ENCODE measurements at places on chromosomes 4 and X.
A peak's percentile ranks its signal among the peaks of the same experiment; 100 is the strongest.

DNA sequence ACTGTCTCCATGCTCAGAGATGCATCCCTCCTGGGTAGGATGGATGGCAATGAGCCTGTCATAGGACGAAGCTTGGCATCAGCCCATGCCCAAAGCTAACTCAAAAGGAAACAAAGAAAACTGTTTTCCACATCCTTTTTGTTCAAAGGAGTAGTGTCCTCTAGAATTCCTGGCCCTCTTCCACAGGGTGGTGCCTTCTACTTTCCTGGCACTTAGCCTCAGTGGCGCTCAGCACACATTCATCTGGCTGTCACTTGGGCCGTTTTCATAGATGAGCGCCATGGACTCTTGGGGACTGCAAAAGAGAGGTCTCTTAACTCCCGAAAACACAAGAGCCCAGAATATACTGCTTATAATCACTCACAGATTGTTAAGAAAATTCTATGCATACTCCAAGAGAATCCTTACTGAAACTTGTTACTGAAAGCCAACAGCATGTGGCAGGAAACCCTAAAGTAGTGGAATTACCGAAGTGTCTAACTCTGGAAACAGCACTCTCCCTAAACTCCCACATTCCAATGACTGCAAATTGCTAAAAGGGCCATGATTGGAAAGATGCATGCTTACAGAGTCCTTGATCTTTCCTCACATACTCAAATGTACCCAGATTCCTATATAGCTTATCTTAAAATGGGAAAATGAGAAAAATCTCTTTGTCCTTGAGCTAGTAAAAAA, 110.0 kb downstream of the HS6ST2 start:
- DNase-seq: peak; percentile 19

- no peak for DNase-seq
Measured at GRCh38 chr4:185142564-185142911, 528 bp upstream of the SLC25A4 start.

- DNase-seq: peak; percentile 35
Measured at GRCh38 chr4:147104768-147105167, 159.1 kb upstream of the TTC29 start.

DNA sequence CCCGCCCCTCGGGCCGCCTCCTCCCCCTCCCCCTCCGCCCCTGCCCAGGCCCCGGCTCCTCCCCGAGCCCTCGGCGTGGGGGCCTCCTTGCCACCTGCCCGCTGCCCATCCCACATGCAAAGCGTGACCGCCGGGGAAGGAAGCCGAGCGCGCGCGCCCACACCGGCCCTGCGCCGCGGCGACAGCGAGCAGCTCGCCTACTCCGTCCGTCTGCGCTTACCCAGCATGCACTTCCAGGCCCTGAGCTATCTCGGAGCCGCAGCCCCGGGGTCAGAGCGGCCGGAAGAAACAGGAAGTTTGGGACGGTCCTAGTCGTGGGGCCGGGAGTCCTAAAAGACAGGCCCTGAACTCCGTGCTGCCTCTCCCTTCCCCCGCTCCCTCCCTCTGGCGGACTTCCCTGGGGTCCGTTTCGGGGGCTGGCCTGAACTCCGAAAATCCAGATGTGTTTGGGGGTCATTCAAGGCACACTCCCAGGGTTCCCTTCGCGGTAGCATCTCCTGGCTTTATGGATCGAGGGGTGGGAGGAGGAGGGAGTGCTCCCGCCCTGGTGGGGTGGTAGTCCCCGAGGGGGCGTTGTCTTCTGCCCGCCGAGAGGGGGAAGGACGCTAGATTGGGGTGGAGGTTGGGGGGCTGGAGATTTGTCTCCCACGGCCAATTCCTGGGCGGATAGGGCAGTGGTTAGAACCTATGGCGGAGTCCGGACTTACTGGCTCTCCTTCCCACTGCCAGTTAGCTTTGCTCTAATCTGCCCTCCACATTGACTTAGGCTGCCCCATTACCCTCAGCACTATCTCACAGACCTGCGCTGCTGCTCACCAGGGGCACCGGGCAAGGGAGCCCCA, 25.0 kb upstream of the BCORL1 start:
- DNase-seq: peak; percentile 82

- DNase-seq: no peak
Measured at GRCh38 chr4:171583790-171584189, 229.4 kb upstream of the GALNTL6 start.

DNA sequence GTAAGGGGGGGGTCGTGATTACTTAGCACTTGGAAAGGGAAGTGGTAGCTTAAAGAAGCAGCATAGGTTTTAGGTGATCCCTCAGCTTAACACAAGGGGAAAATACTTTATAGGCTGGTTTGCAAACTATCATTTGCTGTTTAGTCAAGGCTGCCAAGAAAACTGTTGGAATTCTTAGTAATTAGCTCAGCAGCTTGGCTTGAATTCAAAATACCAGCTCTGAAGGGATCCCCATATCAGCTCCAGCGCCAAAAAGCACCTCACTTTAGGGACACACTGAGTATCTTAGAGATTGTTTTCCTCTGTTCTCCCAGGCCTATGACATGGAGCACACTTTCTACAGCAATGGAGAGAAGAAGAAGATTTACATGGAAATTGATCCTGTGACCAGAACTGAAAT, 8.8 kb downstream of the TNMD start:
- no peak for DNase-seq

DNA sequence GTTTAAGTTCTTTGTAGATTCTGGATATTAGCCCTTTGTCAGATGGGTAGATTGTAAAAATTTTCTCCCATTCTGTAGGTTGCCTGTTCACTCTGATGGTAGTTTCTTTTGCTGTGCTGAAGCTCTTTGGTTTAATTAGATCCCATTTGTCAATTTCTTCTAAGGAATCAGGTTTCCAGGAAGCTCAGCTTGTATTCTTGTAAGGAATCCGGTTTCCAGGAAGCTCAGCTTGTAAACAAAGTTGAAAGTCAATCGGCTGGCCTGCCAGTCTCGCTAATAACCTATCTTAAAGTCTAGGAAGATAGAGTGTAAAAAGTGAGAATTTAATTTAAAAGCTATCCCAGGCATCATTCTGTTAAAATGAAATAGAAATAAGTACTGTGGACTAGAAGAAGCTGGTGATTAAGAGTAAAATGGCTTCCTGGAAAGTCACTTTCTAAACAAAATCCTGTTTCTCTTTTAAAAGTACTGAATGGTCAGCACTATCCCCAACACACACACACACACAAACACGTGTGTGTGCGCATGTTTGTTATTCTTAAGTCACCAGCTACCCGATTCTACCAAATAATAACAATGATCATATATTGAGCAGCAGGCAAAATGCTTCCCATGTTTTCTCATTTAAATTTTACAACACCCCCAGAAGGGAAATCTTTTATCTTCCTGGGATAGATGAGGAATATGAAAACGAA, 171.7 kb downstream of the PAPSS1 start:
- no peak for DNase-seq

- no peak for DNase-seq
Measured at GRCh38 chr4:119233750-119234149, 21.2 kb downstream of the USP53 start.

GRCh38 chrX:100315566-100315965, 94.5 kb downstream of the PCDH19 start:
- DNase-seq: no peak

DNA sequence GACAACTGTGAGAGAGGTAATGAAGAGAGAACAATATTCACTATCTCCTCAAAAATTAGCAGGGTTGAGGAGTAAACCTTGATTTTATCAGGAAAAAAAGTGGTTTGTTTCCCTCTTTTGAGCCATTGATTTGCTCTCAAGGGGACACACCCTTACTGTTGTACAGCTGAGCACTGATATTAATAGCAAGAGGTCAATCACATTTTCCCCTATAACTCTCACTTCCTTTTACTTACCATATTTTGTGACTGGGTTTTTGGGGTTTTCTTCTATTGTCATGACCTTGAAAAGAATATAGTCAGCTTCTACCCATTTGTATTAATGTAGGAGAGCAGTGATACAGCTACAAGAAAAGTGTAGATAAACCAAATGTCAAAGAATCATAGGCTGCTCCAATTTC, 70.2 kb upstream of the LONRF3 start:
- DNase-seq: no peak

GRCh38 chr4:69224891-69225290, 10.3 kb upstream of the UGT2B11 start:
- no peak for DNase-seq

DNA sequence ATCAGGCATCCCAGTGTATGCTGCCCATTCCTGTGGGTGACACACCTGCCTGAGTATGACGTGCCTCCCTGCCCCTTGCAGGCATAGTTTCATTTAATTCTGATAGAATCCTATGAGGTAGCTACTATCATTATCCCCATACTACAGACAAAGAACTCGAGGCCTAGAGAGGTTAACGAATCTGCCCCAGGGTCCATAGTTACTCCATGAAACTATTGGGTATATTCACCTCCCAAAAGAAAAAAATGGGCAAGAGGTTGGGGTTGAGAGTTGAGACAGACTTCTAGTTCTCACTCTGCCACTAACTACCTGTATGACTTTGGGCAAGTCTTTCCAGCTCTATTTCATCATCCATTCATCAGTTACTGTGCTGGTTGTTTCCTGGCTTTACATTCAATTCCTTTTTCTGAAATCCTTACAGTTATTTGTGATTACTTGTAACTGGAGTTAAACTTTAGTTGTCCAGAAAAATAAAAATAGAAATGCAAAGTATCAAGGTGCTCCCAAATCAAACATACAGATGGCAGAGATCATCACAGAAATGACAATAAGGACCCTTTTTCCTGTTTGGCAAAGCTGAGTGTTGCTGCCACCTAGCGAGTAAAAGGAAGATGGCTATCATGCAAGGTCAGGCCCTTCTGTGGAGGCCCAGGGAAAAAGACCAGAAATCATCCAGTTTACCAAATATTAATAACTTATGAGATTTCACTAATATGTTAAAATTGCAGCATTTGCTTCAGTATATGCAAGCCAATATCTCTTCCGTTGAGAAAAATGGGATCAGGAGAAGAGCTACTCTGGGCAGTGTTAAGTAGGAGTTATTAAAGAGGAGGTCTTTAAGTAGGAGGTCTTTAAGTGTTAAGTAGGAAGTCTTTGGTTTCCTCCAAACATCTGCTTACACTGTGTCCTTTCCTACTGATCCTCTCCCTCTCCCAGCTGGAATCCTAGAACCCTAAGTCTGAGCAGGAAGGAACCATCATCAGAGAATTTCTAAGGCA, 17.1 kb upstream of the MAP7D3 start:
- no peak for DNase-seq

DNA sequence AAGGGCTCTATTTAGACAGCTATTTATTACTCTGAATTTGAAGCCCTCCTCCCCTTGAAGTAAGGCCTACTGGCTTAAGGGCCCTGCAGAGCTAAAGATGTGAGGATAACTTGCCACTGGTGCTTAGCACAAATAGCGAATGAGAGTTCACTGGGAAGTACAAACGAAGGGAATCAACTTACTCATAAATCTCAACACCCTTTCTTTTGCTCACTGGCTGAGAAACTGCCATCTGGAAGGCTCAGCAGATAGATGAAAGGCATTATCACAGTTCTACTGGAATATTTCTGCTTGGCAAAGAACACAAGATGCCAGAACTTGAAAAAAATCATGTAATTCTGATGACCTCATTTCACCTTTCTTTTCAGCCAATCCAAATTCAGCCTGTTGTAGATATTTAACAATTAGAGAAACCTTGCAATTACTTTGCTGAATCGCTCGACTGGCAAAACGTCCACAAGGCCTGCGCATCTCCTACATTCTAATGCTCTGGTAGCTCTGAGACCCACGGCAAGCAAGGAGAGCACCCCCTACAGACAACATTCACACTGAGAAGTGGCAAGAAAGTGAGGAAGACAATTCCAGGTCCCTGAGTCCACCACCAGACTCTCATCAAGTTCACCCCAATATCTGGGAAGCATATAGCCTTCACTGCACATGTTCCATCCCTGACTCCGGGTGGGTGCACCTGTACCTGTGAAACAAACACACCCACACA, 27.5 kb downstream of the TSPAN5 start:
- DNase-seq: no peak

DNA sequence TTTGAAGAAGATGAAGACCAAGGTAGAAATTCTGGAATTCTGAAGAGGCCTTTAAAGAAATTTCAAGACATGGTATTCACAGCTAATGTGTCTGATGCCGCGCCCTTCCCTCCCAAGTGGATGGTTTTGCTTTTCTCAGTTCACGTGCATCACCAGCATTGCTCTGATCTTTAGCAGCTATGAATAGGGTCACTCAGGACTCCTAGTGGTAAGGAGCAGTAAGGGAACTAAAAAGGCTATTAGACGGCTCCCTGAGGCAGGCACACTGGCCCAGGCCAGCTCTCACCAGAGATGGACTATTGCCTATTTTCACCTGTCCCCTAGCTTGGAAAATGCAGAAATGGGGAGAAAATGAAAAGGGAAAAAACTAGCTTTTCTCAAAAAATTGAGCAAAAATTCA, 447.5 kb upstream of the RASGEF1B start:
- DNase-seq: no peak

- no peak for DNase-seq
Measured at GRCh38 chrX:23012162-23012561, 12.4 kb downstream of the DDX53 start.

GRCh38 chr4:40173470-40173875, 23.4 kb upstream of the RHOH start:
- no peak for DNase-seq

- DNase-seq: no peak
Measured at GRCh38 chr4:86521373-86521969, 72.6 kb upstream of the PTPN13 start.

- DNase-seq: no peak
Measured at GRCh38 chr4:137576446-137576845, 44.2 kb upstream of the PCDH18 start.

DNA sequence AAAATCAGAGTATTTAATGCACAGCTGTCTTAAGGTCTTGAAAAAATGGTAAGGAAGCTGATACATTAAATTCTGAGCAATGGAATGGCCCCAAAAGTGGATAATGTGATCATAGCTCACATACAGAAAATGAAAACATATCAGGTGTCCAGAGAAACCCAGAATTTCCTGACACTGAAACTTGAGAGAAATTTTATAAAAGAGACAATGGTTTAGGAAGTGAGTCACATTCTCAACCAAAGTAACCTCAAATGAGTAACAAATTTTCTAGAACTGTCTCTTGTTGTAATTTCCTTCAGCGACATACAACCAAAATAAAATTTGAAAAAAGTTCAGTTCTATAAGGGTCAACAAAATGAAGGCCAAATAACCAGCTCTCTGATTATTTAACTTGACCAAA, 37.4 kb upstream of the PACRGL start:
- no peak for DNase-seq

- DNase-seq: no peak
Measured at GRCh38 chrX:68363984-68364383, 69.3 kb downstream of the OPHN1 start.
